EH (cell line): ENCODE measurements at places on chromosomes 6 and 20.
A peak's percentile ranks its signal among the peaks of the same experiment; 100 is the strongest.

DNA sequence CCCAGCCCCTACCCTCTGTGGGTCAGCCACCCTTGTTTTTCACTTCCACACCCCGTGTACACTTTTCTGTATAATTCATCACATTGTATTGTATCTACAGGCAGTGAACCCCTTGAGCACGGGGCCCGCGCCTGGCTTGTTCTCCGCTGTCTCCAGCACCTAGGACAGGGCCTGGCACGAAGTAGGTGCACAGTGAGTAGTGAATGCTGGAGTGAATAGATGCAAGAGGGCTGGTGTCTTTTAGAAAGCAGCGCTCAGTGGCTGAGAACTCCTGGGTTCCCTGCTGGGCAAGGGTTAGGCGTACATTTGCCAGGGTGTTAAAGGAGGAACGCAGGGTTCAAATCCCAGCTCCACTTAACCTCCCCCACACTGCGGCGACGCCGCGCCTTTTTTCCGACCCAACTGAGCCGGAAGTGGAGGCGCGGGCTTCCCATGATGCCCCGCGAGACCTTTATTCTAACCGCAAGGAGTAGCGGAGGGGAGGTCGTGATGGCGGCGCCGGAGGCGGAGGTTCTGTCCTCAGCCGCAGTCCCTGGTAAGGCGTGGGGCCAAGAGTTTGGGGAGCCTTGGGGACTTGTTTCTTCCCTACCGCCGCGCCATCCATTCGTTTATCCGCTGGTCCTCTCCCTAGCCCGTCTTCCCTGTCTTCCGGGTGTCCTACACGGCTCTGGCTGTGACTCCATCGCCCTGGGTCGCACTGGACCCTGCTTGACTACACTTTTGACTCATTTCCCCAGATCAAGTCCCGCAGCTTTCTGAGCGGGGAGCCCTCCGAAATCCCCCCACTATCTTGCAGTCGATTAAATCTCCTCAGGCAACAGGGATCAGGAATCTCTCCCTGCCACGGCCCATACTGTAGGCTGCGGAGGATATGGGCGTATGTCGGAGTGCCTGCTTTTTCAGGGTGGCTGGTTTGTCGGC is at the start of gene MAD2L1BP:
MAD2L1BP (plus strand) TSS at position 454 of the 921 bp plus-strand sequence; CDS start at position 490, 36 bp downstream.
- peak; percentile 73 for DNase-seq

GRCh38 chr6:120553353-120553752 is 780.9 kb downstream of the TBC1D32 start:
- no peak for DNase-seq

GRCh38 chr20:18553746-18554145 is 13.5 kb upstream of the SMIM26 start:
- DNase-seq, result no peak

GRCh38 chr6:81752084-81752920 is at the start of gene TENT5A:
TENT5A (minus strand) TSS chr6:81752681; CDS start chr6:81752141, 540 bp downstream.
- peak; percentile 94 for DNase-seq

- no peak for DNase-seq
These were observed 62.0 kb upstream of the BCLAF1 start for GRCh38 chr6:136351518-136352110.

DNA sequence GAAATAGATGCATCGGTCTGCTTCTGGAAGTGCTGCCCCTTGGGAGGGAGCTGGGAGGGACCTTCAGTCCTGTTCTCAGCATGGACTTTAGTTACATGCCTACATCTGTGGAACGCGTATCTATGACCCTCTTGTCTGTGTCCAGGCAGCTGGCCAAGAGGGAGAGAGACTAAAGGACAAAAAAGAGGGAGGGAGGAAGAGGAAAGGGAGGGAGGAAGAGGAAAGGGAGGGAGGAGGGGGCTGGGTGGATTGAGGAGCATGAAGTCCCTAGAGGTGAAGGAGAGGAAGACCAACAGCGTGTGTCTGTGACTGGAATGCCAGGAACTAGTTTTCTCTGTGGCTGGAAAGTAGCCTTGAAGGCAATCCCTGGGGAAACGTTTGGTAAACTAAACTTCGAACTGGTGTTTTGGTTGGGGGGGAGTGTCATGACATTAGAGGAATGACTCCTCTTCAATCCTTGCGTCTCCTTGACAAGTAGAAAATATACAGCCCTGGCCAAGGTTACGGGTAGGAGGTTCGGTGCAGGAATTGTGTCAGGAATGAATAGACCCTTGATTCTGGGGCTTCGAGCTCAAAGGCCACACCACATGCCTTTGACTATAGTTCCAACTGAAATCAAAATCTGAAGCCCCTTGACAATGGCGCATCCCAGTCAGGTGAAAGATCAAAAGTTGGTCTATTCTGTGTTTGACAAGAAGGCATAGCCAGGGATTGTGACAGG is 52.0 kb upstream of the PLEKHG1 start:
- DNase-seq, result no peak

GRCh38 chr6:37691904-37692806 is 5.5 kb downstream of the MDGA1 start:
- DNase-seq, result peak; percentile 69

- DNase-seq, result peak; percentile 63
These were observed 262.4 kb downstream of the PLCB1 start for GRCh38 chr20:8394308-8394945.

DNA sequence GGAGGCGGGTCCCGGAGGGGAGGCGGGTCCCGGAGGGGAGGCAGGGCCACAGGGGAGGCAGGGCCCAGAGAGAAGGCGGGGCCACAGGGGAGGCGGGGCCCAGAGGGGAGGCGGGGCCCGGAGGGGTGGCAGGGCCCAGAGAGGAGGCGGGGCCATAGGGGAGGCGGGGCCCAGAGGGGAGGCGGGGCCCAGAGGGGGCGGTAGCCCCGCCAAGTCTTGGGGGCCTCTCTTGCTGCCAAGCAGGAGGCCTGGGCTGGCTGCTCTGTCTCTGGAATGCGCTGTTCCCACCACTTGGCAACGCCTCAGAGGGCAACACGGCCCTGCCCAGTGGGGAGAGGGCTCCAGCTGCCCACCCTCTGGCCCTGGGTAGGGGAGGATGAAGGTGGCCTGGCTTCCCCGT is 80.5 kb downstream of the YTHDF1 start:
- DNase-seq, result no peak

- peak; percentile 26 for DNase-seq
These were observed 76.5 kb upstream of the TMEM170B start for GRCh38 chr6:11460837-11461661.

- no peak for DNase-seq
These were observed 14.0 kb upstream of the MOCS1 start for GRCh38 chr6:39948199-39948791.

DNA sequence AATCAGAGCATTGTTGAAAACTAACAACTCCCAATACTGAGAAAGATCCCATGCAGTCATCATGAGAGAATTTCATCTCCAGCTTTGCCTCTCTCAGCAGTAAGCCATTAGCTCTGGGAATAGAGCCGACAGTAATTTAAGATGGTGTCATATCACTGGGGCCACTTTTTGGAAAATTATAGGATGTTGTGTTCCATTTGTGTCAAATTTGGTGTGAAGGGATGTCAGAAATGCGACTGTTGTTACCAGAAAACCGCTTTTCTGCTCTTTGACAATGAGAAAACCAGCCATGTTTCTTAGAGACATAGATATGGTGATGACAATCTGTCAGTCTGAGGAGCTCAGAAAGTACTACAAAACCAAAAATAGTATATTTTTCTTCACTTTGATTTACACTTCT is 106.3 kb upstream of the KHDRBS2 start:
- no peak for DNase-seq

- peak; percentile 91 for DNase-seq
These were observed 28.6 kb upstream of the GTSF1L start for GRCh38 chr20:43755390-43755789.

DNA sequence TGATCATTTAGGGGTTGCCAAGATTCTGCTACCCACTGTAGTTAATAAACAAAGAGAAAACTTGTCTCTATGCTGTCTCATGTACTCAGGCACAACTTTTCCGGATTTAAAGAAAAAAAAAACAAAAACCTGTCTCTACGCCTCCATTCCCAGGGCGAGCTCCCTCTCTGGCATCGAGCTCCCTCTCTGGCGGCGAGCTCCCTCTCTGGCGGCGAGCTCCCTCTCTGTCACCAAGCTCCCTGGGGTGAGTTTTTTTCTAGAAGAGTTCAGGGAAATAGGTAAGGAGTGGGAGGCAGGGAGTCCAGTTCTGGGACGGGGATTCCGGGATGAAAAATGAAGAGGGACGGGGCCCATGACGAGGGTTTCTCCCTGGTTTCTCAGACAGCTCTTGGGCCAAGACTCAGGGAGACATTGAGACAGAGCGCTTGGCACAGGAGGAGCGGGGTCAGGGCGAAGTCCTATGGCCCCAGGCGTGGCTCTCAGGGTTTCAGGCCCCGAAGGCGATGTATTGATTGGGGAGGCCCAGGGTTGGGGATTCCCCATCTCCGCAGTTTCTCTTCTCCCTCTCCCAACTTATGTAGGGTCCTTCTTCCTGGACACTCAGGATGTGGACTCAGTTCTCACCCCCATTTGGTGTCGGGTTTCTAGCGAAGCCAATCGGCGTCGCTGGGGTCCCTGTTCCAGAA is 16.5 kb upstream of the HLA-A start:
- no peak for DNase-seq

DNA sequence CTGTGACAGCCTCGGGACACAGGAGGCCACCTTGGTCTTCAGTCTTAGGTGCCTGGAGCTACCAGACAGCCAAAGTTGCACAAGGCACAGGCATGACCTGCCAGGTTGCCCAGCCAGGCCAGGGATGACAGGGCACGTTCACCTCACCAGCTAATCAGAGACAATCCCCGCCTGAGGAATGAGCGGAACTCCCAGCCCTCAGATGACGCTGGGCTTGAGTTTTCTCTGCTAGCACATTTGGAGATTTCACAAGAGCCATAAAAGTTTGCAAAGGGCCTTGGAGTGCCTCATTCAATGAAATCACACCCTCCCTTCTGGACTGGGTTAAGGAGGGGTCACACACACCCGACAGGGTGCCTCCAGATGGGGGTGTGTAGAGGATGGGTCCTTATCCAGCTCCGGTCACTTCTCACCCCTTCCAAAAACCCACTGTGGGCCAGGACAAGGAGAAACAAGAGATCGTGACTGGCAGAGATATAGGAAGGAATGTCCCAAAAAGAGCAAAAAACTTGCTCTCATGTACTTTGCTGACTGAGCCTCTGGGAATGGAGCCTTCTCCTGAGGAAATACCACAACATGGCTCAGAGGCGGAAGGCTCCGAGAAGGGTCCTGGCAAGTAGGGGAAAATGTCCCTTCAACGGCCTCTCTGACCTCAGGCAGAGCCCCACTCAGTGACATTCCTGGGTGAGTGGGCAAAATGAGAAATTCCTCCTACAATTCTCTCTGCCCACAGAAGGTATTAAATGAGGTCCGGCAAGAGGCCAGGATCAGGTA is 121.6 kb downstream of the ISM1 start:
- peak; percentile 91 for DNase-seq

DNA sequence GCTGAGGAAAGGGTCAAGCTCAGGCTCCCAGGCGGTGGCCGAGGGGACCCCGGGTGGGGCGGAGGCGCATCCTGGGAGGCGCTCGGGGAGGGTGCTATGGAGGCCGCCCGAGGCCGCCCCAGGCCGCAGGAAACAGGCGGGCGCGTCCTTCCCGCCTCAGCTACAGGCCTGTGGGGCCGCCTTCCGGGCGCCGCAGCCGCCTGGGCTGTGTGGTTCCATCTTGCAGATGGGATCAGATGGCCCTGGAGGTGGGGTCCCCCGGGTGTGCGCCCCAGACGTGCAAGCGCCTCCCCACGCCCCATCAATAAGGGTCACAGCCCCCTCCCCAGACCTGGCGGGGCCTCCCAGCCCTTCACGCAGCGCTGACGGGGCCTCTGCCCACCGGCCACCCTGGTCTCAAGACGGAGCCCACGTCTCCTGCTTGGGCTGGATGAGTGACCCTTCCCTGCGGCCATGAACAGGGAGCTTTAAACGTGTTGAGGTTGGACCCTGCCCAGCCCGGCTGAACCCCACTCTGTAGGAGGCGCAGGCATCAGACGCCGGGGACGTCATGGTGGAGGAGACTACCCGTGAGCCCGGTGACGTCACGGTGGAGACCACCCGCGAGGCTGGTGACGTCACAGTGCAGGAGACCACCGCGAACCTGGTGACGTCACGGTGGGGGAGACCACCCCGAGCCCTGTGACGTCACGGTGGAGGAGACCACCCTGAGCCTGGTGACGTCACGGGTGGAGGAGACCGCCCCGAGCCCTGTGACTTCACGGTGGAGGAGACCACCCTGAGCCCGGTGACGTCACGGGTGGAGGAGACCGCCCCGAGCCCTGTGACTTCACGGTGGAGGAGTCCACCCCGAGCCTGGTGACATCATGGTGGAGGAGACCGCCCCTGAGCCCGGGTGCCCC is 267.0 kb downstream of the DLL1 start:
- no peak for DNase-seq

DNA sequence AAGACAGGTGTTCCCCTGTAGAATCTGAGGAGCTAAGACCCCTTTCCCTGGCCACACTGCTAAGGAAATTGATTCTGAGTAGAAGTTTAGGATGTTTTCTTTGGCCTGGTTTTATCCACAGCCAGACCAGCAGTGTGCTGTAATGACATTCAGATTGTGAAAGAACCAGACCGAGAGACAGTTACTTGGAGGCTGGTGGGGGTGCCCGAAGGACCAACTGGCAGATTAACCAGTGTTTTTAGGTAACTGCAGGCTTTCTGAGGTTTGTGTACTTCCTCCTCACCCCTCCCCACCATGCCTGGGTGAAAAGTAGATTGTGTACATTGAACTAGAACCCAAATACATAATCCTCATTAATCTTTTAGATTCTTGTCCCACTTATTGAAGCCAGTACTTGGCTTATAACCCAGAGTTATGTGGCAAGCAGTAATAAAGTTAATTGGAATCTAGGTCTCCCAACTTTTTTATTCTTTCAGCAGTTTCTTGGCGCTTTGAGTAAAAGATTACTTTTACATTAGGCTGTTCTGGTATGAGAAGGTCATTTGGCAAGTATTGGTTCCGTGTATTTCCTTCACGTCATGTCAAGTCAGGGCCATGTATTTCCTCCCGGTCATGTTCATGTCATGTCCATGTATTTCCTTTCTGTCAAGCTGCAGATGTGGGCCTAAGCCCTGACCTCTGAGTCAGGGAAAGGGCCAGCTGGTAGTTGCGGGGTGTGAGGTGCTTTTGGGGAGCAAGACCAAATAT is 93.7 kb downstream of the TCP11 start:
- peak; percentile 74 for DNase-seq

- DNase-seq, result no peak
These were observed 31.9 kb upstream of the PRSS35 start for GRCh38 chr6:83480470-83480869.

- no peak for DNase-seq
These were observed 20.5 kb upstream of the TMEM181 start for GRCh38 chr6:158539413-158539812.

GRCh38 chr20:34115232-34115631 is 3.2 kb upstream of the EIF2S2 start:
- DNase-seq, result no peak

- peak; percentile 81 for DNase-seq
These were observed 695 bp downstream of the ARHGAP18 start for GRCh38 chr6:129709196-129709768.

DNA sequence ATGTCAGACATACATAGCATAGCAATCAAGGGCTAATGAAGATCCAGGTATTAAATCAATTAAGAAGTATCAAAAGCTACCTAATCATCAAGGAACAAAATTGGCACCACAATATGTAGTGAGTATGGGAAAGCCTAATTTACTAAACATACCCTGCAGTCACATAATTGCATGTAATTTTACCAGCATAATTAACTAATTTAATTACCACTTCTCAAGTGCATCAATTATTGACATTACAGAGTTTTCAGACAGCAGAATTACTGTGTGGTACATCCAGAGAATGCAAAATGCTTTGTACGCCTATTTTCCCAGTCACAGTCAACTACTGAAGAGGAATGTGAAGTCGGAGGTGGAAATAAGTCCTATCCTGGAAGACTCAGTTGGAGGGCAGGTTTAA is 279.0 kb upstream of the ID4 start:
- no peak for DNase-seq

GRCh38 chr20:61596687-61597330 is 344.7 kb downstream of the CDH4 start:
- DNase-seq, result no peak
